Immature natural killer cell (primary cell): ENCODE measurements at places on chromosomes 7 and 10.
A peak's percentile ranks its signal among the peaks of the same experiment; 100 is the strongest.

DNA sequence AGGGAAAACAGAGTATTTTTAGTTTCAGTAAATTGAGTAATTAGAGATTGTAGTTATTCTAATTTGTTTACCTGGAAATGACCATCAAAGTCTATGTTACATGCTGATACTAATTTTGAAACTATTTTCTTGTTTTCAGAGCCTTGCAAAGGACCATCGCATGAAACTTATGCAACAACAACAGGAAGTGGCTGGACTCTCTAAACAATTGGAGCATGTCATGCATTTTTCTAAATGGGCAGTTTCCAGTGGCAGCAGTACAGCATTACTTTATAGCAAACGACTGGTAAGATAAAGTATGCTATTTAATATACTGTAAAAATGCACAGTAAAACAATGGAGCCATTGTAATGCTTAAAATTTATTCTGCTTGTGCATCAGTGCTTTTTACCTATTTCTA, 78.5 kb downstream of the TRIM24 start:
- no peak for DNase-seq

GRCh38 chr7:27967639-27968038, 213.0 kb downstream of the JAZF1 start:
- no peak for DNase-seq

DNA sequence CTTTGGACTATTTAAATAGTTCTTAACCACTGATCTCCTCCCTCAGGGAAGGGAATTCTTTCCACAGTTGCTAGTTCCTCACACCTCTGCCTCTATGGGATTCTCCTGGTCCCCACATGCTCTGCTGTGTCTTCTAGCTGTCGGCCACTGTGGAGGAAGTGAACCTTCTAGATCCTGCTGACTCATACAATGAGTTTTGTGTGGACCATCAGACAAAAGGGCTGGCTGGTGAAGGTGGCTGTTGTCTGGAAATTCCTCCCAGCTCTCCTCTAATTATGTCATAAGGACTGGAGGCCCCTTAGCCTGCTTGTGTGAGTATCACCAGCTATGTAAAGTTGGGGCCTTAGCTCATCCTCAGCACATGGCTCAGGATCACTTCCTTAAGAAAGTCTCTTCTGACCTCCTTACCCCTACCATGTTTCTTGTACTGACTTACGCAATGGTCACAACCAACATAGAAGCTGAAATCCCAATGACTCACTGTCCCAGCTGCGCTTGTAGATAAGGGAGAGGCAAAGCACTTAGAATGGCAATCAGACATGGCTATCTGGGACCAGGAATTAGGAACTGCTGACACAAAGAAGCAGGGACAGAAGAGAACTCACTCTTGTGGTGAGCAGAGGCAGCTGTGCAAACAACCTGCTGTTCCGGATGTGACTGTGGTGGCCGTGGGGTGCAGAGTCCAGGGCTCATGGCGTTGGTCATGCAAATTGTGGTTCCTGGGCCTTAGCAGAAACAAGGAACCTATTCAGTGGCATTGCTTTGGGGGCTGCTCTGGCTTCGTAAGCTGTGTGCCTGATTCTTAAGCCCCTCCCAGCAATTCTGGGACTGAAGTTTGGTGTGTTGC, 2.5 kb upstream of the MACC1 start:
- peak; percentile 33 for DNase-seq

DNA sequence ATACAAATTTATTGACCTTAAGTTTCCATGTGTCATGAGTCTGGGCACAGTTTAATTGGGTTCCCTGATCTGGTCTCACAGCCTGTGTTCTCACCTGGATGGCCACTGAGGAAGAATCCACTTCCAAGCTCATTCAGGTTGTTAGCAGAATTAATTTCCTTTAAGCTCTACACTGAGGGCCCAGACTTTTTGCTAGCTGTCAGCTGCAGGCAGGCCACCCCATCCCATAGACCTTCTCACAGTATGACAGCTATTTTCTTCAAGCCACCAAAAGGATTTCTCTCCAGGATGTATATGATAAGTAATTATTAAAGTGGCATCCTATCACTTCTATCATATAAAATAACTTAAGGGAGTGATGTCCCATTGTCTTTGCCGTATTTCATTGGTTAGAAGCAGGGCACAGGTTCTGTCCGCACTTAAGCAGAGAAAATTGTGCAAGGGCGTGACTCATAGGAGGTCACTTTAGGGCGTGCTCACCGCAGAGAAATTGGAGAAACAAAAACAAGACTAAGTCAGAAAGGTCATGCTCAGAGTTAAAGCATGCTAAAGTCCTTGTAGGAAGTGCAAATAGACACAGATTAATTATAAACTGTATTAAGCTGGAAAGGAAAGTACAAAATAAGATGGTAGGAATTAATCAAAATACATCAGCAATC, 109.9 kb downstream of the AHR start:
- DNase-seq: no peak

DNA sequence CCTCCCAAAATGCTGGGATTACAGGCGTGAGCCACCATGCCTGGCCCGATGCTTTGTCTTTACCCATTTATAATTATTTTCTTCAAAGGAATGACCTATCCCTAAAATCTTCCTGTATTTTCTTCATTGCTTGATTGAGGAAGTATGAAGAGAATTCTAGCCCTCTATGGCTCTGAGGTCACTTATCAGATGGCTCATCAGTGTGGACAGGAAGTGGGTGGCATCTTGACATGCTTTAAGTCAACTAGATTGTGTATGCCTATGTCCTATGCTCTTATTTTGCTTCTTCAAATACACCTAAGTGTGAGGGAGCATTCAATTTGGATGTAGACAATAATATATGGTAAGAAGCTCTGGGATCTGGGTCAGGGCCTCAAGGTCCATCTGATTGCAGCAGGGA, 1020.5 kb downstream of the LRMDA start:
- DNase-seq: no peak

DNA sequence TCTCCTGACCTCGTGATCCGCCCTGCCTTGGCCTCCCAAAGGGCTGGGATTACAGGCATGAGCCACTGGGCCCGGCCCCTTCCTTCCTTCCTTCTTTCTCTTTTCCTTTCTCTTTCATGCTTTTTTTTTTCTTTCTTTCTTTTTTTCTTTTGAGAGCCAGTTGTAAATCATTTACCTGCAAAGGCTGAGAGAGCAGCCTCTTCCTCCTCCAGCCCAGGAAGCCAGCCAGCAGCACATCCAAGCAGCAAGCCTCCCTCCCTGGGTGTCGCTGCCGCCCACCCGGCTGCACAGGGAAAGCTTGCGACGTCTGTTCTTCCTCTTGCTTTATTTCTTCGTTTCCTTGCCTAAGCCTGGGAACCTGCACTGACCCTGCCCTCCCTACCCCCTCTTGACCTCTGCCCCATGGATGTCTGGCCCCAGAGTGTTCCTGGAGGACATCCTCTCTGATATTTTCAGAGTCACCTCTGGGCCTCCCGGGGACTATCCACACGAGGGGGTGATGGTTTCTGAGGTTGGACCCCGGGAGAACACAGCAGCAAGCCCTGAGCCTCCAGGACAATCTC, 62.8 kb upstream of the MYL10 start:
- DNase-seq: no peak
